ENCODE measurements at places on chromosomes 5 and 9.

GRCh38 chr5:59598547-59598874, 295.0 kb downstream of the PDE4D start:
- DNase-seq, result no peak

DNA sequence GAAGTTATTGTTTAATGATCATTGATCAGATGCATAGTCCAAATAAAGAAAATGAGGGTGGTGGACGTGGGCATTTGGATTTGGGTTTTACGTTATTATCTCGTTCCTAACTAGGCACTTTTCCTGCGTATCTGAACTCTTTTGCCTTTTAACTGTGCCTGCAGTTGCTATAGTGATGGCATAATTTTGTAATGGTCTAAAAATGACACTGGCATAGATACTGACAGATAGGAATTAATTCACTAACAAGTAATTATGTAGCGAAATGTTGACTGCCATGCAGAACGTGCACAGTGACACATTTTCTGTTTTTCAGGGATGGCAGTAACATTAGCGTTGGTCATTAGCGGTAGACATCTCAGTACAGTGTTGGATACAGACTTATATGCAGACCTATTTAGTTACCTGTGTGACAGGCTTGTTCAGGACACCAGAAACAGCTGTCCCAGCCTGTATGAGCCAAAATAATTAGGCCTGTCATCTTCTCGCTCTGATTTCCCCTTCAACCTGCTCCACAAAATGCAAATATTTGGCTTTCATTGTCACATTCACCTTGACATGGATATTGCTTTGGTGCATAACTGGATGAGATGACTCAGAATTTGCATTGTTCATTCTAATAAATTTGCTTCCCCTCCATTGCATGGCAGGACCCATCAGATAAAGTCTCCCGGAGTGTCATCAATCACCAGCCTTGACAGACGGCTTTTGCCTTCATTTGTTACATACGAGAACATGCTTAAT, 413.3 kb upstream of the IRX1 start:
- DNase-seq, result no peak

- no peak for DNase-seq
Observed at GRCh38 chr9:104988539-104988938, 60.6 kb upstream of the ABCA1 start.

DNA sequence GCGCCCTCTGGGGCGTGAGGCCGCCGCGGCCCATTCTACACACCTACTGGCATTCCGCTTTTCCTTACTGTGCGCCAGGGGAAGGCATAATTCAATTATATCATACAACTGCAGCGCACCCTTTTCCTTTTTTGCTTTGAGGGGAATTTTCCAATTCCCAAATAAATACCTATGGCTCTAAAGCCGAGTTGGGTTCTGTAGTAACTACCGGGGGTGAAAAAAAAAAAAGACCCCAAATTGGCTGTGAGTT, 34.1 kb upstream of the NFIB start:
- no peak for DNase-seq

- no peak for DNase-seq
Observed at GRCh38 chr5:164627021-164627420, 1121.6 kb downstream of the MAT2B start.

DNA sequence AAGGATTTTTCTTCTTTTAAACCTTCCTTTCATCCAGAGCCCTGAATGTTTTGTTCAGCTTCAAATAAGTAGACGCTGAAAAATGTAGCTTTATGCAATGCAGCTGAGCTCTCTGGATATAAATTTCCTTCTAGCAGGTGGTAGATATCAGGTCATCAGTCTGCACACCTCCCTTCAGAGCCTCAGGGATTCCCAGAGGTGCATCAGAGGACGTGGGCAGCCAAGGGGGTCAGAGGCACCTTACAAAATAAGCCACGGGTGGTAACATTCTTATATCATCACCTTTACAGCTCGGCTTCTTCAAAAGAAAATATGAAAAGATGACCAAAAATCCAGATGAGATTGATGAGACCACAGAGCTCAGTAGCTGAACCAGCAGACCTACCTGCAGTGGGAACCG, 19.3 kb downstream of the MOCS2 start:
- no peak for DNase-seq

Data from coronary artery (tissue), 2 donors.